Activated CD4-positive, alpha-beta T cell treated with anti-CD3 and anti-CD28 coated beads, Interleukin-2, amount 10 ng/mL, durations not matched to agents 24 days and 14 days (primary cell): ENCODE measurements at places on chromosomes 7 and 10. TPM values are rescaled to one million over a fixed set of nuclear protein-coding genes. Genes with fewer than 3 reads are reported as not detected.

DNA sequence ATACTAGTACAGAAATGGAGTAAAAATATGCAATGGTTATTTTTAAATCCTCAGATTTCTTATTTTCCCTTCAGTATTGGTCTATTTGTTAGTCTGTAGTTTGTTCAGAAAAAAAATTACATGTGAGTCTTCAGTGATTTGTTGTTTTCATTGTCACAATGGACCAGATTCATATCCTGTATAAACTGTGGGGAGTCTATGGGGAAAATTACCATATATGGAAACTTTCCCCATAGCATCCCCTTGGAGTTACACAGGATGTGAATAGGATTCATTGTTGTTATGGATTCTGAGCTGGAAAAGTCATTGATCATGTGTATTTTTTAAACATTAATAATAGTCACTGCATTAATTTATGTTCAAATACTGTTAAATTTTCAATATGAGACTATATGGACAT is 72.6 kb downstream of the ST7 start:
- no peak for DNase-seq

DNA sequence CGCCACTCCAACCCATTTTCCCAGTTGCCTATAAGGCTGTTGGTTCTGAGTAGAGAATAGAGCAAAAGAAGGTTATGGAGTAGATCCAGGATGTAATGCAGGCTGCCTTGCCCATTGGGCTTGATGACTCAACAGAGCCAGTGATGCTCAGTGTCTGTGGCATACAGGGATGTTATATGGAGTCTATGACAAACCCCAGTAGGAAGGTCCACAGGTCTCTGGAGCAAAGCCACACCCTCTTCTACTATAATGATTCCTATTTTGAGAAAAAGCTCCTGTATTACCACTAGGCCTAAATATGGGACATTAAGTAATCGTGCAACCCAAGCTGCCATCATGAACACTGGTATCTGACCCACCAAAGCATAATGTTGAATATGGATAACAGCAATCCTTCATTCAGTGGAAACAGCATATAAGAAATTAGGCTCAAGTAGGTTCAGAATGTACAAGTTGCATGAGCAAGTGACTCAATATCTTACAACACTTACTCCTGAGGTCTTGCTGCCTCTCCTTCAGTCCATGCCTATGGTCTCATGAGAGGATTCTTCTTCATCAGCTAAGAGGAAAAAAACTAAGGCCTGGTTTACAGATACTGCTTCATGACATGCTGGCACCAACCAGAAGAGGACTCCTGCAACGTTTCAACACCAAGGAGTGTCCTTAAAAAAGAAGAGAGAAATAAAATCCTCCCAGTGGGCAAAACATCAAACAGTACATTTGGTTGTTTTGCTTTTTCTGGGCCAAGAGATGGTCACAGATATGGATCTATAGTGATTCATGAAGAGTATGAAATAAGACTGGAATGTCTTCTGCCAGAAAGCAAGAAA is 14.8 kb upstream of the FHIP2A start:
- DNase-seq: no peak

- no peak for DNase-seq
These were observed 199.3 kb downstream of the FRMD4A start for GRCh38 chr10:14131261-14131960.

DNA sequence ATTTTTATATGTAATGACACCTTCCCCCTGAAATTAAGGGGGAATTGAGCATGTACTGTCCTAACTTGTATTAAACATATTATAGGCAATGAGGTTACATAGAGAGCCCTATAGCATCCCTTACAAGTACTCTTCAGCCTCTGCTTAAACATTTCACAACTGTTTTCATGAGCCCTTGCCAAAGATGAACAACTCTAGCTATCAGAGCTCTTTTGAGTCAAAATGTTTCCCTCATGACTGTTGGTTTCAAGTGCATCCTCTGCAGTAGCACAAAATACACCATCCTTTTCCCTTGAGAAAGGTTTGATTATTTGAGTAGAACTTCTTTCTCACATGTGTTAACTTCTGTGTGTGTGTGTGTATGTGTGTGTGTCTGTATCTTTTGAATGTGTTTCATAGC is 1157.6 kb upstream of the CELF2 start:
- DNase-seq: no peak

- DNase-seq: no peak
These were observed 79.3 kb downstream of the AVL9 start for GRCh38 chr7:32574626-32575025.

DNA sequence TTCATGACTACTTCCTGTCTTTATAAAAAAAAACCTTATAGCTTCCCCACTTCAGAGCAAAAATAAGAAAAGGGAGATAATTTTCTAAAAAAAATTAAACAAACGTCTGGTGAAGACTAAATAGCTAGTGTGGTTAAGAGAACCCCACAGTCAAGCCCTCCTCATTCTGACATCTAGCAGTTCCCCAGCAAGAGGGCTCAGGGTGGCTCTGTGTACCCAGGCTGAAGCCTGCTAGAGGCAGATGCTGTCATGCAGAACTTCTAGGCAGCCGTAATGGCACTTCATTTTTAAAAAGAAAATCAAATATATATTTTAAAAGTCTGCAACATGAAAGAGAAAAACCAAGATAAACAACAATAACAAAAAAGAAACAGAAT is 223.1 kb upstream of the KLF14 start:
- peak; percentile 77 for DNase-seq

GRCh38 chr10:67438605-67439304 is 257.2 kb downstream of the CTNNA3 start:
- DNase-seq: no peak

DNA sequence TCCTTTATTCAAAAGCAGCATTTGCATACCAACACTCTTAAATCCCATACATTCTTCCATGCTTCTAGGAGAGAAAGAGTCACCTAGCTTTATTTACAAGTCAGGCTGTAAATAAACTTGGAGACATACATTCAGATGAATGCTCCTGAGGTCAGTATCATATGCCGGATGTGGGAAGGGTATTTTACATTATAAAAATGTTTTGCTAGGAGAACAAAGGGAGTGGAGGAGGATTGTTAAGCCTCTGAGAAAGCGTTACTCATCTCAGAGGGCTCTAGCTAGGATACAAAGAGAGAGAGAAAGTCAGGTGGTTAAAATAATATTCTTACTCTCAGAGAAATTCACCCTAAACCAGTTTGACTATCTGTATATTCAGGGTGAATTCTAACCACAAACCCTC is 300.9 kb upstream of the NPSR1 start:
- DNase-seq: no peak

GRCh38 chr7:2509298-2509906 is 10.2 kb upstream of the LFNG start:
- peak; percentile 62 for DNase-seq

Gene GIMAP8
- 7.9 and 8.5 TPM in 2 replicates for total RNA-seq

Gene GPC2
- 6.3 and 7.9 TPM in 2 replicates for total RNA-seq

Gene JCAD
- total RNA-seq: 0.19 and 0.21 TPM in 2 replicates
